Spinal cord (tissue), 10 donors: ENCODE measurements at places on chromosomes 12 and 14. TPM values are rescaled to one million over a fixed set of nuclear protein-coding genes. Genes with fewer than 3 reads are reported as not detected.

GRCh38 chr14:76375947-76376404, at the start of gene ESRRB:
Gene ESRRB (plus strand): TSS chr14:76376137. CDS start chr14:76376402, 265 bp downstream.
- DNase-seq: no peak

- DNase-seq: no peak
These were observed 3.5 kb downstream of the FOXG1 start for GRCh38 chr14:28770061-28770460.

- no peak for DNase-seq
These were observed 8.0 kb upstream of the ACTN1 start for GRCh38 chr14:68986926-68987652.

DNA sequence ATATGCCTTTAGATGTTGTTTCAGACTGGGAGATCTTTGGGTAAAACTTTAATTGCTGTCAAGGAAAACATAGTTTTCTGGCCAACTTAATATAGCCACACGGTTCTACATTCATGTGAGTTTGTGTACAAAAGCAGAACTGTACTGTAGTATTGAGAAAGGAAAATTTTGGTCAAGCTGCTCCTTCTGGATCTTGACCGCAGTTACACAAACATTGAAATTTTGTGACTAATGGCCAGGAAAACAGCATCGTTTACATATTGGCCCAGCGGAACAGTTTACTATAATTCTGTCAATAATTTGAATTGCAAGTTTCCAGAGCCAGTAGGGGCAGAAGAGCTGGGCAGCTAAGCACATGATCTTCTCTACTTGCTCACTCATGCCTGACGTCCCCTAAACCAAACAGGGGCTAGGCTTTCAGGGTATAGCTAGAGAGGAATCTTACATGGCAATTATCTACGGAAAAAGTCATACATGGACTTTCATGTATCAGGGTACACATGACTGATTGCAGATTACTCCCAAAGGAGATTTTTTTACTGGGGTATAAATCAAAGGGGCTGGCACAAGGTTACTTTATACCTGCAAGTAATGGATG, 11.4 kb upstream of the ART4 start:
- no peak for DNase-seq

GRCh38 chr12:56996793-56997545, 9.4 kb downstream of the ZBTB39 start:
- no peak for DNase-seq

DNA sequence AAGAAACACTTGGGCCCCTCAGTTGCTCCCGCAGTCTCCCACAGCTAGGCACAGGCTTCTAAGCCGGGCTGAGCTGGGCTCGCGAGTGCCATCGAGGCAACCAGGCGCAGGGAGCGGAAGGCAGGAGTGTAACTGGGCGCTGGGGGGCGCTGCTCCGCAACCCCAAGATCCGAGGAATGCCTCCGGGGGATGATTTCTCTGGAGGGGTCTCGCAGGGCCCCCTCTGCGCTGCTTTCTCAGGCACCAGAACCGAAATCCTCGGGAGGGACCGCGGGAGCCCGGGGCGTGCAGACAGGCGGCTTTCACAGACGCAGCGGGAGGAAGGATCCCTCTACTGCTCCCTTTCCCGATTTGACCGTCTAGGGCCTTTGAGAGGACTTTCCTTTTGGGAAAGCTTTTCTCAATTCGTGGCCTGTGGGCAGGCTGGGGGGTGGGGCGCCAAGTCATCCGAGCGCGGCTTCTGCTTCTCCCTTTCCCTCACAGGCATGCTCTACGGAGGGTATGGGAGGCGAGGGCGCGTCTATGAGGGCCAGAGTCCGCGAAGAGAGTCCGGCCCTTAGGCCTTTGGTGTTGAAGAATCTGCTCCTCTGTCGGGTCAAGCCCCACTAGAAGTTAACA, 4.3 kb upstream of the NKX2-1 start:
- no peak for DNase-seq

- DNase-seq: no peak
These were observed at the start of gene CLEC6A for GRCh38 chr12:8455727-8456360. Gene CLEC6A (plus strand): TSS chr12:8455962. CDS start chr12:8456112, 150 bp downstream.

Gene ASPG
- total RNA-seq: 0.66 TPM
